Esophagus mucosa (tissue), 1 donor: ENCODE measurements at places on chromosomes 12 and 14.

- ATAC-seq = no peak
Observed at GRCh38 chr14:79166171-79166570, 996.0 kb downstream of the NRXN3 start.

- ATAC-seq = no peak
Observed at GRCh38 chr12:124394462-124395128, 99.7 kb downstream of the RFLNA start.

DNA sequence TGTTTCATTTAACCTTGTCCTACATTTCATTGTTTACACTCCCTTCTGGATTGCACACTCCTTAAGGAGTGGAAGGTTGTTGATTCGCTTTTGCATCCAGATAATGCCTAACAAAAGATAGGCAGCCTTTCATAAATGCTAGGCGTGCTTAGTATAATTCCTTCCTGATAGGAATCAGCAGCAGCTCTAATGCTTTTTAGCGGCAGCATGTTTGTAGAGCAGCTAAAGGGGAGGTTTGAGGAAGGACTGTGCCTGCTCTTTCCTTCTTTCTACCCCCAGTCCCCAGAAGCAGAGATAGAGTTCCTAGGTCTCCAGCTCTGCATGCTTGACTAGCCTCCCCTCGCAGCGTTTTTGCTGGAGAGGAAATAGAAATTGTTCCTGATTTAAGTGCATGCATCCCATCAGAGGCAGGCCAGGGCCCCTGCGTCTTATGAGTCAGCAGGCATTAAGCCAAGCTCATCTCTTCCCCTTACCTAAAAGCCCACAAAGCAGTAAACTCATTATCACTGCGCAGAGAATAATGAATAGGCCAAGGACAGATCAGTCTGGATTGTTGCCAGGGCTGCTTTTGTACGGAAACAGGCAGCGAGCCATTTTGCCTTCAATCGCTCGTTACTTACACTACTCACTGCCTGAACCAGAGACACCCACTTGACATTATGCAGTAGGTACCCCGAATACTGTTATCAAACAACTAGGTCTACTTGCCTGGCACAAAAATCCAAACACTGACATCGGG is 14.0 kb upstream of the TBPL2 start:
- peak; percentile 53 for ATAC-seq

- no peak for ATAC-seq
Observed at GRCh38 chr12:122363782-122364181, 58.7 kb downstream of the CLIP1 start.

DNA sequence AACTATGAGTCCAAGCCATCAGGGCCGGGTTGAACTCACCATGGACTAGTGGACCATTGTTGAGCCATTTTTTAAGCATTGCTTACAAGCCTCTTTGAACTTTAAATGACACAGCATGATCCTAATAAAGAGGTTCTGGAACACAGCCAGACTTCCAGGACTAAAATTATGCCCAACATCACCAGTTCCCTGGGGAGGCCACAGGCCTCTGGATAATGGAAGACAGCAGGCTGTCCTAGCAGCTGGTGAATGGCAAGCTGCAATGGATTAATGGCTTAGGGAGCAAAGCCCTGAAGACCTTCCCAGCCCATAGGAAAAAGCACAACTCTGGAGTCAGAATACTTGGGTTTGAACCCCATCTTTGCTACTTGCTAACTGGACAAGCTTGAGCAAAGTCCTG is 71.3 kb downstream of the FLRT2 start:
- no peak for ATAC-seq

DNA sequence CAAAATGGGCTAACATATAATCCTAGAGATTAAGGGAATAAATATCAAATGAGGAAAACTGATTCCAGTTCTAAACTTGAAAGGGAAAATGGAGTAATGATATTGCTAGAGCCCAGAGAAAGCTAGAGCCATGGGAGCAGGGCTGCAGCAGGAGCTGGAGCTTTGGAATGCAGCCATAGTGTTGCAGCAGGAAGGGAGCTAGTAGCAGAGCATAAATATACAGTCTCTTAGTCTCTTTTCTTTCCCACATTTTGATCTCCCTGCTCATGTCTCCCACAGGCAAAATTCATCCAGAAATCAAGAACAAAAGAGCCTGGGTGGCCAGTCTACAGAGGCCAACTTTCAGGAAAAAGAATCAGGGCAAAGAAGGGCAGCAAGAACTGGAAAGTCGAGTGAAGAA is 253.7 kb downstream of the ATXN7L3B start:
- no peak for ATAC-seq

GRCh38 chr12:80068173-80068572 is 31.2 kb upstream of the OTOGL start:
- ATAC-seq = no peak

DNA sequence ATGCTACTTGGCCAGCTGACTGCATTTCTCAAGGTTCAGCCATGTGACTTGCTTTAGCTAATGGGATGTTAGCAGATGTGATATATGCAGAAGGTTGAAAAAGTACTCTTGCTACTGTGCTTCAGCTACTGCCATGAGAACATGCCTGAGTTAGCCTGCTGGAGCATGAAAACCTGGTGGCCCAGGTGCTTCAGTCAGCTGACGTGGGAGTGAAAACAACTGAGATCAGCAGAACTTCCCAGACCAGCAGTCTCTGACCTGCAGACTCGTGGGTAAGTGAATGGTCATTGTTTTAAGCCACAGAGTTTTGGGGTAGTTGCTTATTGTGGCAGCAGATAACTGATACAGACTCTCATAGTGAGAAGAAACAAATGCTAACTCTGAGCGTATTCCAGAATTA is 118.6 kb upstream of the GRIN2B start:
- ATAC-seq = no peak

DNA sequence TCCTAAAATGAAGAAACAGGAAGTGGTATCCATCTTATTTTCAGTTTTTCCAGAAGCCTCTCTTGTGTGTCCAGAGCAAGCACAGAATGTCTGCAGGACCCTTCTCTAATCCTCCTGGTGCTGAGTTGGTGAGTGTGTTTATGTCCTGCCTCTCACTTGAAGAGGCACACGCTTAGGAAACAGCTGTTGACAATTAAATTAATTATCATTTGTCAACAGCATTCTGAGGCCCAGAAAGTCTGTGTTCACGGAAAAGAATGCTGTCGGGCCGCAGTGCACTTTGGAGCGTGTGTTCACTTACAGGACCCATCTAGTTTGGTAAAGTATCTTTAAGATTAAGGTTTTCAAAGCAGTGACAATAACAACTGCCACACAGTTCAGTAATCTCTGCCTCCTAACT is 70.5 kb downstream of the LMNTD1 start:
- no peak for ATAC-seq

- peak; percentile 81 for ATAC-seq
Observed at GRCh38 chr14:24080888-24081738, 9.8 kb downstream of the CPNE6 start.

DNA sequence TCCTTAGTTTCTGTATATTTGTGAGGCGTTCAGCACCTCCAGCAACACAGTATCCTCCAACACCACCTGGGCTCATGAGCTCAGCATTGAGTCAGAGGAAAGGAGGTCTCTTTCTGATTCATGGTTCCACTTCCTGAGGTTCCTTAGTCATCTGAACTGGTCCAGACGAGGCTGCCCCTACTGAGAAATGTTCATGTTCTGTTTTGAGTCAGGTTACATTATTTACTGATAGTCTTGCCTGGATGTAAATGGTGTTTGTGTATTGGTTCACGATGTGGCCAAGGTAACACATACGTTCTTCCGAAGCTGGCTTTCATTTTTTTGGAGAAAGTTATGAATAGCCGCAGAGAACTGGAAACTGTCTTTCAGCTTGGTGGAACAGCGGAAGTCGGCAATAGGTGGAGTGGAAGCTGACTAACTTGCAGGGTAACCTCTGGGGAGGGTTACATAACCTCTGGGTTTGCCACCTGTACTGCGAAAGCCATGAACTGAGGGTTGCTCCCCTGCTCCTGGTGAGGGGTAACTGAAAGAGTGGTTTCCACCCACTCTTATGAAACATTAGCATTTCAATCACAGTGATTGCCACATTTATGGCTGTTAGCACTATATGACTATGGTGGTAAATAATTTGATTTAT is 42.2 kb upstream of the MANSC4 start:
- ATAC-seq = peak; percentile 91
